ENCODE measurements at places on chromosomes 4 and X. TPM values are rescaled to one million over a fixed set of nuclear protein-coding genes. Genes with fewer than 3 reads are reported as not detected.
A peak's percentile ranks its signal among the peaks of the same experiment; 100 is the strongest.

GRCh38 chrX:72382202-72382595 is 76.5 kb upstream of the CITED1 start:
- no peak for DNase-seq

- DNase-seq = no peak
Observed at GRCh38 chr4:9771034-9771433, 10.4 kb upstream of the DRD5 start.

DNA sequence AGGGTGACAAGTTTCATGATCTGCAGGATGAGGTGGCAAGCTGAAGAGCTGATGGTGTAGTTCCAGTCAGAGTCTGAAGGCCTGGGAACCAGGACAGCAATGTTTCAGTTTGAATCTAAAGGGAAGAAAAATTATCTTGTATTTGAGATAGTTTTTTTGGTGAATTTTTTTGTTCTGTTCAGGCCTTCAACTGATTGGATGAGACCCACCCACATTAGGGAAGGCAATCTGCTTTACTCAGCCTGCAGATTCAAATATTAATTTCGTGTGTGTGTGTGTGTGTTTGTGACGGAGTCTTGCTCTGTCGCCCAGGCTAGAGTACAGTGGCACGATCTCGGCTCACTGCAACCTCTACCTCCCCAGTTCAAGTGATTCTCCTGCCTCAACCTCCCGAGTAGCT is 22.1 kb upstream of the SMIM14 start:
- no peak for DNase-seq

- no peak for DNase-seq
Observed at GRCh38 chrX:128309311-128309710, 257.1 kb upstream of the ACTRT1 start.

DNA sequence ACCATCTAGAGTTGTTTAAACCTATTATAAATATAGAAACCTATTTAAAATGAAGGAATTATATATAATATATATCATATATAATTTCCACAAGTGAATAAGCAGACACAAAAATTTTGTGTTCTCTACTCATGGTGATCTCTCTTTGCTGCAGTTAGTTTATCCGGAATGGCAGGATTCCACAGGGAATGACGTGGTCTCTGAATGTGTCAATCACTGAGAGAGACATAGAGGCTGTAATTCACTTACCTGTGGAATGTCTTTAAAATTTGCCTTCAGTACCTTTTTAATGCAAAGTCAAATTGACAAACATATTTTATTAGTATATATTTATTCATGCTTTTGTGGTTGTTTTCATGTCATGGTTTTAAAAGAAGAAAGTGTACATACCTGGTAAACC is 669.3 kb downstream of the NLGN4X start:
- no peak for DNase-seq

DNA sequence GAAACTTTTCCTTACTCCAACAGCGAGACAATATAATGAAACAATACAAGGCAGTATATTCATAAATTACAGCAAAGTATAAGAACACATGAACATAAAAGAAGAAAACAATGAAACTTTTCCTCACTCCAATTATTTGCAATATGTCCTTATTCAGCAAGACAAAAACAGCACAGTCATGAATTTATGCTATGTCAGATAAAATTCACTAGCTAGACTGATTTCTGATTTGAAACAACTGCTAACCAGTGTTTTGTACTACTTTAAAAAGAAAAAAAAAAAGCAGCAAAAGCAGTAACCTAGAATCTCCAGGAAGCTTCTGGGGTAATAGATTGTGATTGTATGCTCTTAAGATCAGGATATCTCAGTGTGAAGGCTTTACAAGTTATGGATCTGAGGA is 45.2 kb upstream of the UNC5C start:
- DNase-seq = no peak

DNA sequence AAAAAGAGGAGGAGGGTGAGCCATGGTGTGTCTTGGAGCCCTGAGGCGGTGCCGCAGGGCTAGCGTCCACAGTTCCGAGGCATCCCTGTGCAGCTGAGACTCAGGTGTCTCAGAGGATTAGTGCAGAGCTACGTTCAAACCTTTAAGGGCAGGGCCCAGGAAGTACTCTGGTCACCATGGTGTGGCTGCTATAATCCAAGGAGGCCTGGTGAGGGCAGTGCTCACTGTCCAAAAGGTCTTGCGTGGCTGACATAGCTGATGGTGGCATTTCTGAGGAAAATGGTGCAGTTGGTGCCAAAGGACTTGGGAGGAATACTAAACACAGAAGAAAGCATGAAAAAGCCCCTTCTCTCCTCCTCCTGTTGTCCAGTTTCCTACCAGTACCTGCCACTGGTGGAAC is 146.9 kb downstream of the DCHS2 start:
- DNase-seq = no peak

DNA sequence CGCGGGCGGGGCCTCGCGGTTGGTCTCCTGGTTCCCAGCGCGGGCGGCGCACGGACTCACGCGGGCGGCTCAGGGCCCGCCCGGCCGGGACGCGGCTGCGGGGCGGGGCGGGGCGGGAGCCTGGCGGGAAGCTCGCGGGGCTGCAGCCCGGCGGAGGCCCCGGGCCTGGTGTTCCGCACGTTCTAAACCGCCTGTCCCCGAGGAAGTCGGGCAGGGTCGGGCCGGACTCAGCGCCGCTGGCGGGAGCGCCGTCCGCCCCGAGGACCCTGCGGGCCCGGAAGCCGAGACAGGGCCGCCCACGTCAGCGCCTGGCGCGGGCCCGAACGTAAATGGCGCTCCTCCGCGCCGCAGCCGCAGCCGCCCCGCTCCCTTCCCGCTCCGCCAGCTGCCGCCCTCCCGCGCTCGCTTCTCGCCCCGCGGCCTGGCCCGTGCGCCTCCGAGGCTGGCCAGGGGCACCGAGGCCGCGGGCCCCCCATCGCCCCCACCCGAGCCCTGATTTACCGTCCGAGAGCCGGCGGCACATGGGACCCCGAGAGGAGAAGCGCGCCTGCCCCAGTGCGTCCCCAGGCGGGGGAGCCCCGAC is 309 bp upstream of the CTBP1 start:
- DNase-seq = peak; percentile 86

DNA sequence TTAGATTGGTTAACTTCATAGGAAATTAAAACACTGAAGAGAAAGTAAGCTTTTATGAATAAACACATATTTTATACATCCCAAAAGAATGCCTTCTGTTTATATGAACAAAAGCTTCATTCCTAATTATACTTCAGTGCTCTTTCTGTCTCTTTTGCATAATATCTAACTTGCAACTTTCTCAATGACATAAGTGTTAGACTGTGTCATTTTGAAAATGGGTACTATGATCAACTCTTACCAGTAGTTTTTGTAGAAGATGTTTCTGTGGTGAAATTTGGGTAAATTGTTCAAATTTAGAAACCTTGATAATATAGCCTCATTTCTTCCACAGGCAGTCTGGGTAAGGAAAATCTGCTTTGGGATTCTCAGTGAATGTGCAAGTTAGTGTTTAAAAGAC is 991.4 kb downstream of the CCSER1 start:
- DNase-seq = no peak

DNA sequence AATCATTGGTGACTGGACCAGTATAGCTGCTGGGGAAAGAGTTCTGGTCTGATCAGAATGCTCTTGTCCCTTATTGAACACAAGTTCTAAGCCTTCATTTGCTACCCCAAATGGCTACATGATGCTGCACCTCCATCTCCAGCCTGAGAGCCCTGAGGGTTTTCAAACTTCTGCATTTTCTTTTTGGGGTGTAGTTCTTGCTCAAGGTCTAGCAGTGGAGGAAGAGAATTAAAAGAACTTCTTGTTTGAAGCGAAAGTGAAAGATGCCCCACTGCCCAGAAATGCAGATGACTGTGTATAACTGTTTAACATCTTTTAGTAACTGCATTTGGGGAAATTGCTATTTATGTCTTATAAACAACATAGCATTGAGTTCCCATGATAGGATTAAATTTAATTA is 38.5 kb downstream of the LAMTOR3 start:
- DNase-seq = no peak

DNA sequence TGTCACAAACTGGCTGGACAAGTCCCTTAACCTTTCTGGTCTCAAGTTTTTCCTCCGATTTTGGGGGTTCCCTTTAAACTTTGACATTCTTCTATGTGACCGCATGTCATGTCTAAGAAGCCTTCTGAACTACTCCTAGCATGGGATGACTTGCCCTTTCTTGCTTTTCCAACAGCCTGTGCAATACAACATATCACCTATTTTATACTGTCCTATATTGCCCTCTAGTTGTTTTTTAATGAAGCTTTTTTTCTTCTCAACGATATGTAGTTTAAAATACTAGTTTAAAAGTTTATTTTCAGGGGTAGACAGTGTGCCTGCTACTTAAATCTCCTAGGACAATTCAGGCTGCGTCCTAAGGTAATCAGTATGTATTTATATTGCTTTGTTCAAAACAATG is 1.0 kb upstream of the IGBP1 start:
- no peak for DNase-seq

DNA sequence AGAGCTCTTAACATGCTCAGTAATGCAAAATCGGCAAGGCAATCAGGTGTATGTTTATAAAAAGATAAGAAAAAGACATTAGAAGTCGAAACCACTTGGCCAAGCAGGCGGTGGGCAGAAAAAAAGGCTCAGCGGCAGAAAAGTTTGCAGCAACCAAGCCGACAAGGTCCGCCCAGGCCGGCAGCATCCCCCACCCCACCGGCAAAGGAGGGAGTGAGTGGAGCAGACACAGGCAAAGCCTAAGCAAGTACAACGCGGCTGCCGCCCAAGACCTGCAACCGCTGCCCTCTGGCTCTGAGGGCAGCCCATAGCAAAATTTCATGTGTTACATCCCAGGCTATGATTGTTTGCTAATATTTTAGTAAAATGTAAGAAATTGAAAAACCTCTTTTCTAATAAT is 125.4 kb upstream of the ZCCHC13 start:
- no peak for DNase-seq

Gene ZNF141
- polyA plus RNA-seq = 54.6 TPM

Gene CXCL5
- 0.12 TPM for polyA plus RNA-seq
